ENCODE measurements at places on chromosomes 2 and 18. TPM values are rescaled to one million over a fixed set of nuclear protein-coding genes. Genes with fewer than 3 reads are reported as not detected.

TTN gene
- polyA plus RNA-seq = 1.2 TPM

ZNF638 gene
- 285 TPM for polyA plus RNA-seq

NEMP2 gene
- 14.5 TPM for polyA plus RNA-seq

GRHL1 gene
- 7.2 TPM for polyA plus RNA-seq

SLC66A3 gene
- 23.3 TPM for polyA plus RNA-seq

FNDC4 gene
- polyA plus RNA-seq = 6.8 TPM

ZNF407 gene
- 11.4 TPM for polyA plus RNA-seq

ZNF24 gene
- polyA plus RNA-seq = 84.1 TPM

BMP10 gene
- polyA plus RNA-seq = not detected

CD302 gene
- polyA plus RNA-seq = 13.2 TPM

Measured in left kidney (tissue), 8 donors.